ENCODE measurements at places on chromosomes 7 and 10.

DNA sequence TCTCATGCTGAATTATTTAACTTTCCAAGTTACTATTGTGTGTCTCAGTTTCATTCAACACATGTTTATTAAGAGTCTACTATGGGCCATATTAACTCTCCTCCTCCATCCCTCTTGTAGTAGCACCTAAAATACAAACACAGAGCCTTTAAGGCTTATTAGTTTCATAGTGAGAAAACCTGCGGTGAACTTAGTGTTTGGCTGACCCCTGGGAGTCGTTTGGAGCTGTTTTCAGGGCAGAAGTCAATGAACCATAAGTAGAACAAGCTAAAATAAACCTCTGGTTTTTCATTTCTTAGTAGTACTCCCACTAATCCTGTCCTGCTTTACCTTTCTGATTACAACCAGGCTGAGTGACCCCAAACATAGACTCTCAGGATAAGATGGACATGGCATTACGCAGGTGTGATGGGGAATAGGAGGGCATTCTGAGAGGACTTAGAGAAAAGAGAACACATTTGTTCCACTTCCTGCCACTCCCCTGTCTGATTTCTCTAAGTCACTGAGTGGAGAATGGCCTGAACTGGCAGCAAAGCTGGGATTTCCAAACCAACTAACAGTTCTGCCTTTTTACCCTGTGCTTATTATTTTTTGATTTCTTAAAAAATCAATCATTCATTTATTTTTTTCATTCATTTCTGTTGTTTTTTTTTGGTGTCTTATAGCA, 74.5 kb downstream of the LRMDA start:
- no peak for DNase-seq

- DNase-seq, result no peak
These were observed 171.8 kb upstream of the CDK1 start for GRCh38 chr10:60606343-60607080.

- no peak for DNase-seq
These were observed 278.5 kb downstream of the BICC1 start for GRCh38 chr10:58791137-58791536.

DNA sequence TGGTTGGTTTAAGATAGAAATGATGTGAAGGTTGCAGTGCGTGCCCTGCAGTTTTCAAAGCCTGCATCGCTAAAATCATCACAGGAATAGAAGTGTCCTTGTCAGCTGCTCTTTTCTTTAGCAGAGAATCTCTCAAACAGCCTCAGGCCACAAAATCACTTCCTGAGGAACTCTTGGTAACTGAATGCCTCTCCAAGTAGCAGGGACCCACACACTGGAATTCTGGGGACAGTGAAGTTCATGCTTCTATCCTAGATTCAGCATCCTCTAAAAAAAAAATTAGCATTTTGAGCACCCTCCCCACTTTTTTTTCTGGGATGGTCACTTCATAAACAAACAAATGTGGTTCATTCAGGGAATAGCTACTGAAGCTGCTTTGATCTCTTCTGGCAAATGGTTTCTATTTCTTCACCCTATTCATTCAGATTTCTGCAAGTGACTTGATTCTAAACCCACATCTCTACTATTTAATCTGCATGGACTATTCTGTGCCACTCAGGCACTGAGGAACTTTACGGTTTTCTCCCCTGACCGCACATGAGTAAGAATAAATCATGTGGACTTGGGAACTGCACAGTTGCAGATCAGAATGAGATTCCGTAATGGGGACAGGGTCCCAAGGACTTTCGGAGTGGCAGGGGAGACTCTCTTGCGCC, 306.9 kb downstream of the FRMD4A start:
- DNase-seq, result no peak

GRCh38 chr7:44740055-44740454, 8.6 kb upstream of the ZMIZ2 start:
- no peak for DNase-seq

DNA sequence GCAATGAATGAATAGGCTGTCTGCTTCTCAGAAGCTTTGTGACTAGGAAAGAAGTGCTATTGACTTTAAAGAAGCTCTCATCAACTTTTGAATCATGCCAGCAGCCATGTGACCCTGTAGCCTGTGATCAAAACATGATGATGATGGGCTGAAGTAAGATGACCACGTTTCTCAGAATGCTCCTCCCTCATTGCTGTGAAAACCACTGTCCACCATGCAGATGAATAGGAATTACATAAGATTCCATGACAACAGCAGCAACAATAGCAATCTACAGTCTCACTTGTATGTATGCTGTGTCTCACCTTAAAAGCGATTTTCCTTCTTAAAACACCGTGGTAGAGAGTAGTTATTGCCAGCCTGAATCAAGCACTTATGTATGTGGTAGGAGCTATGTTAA, 228.4 kb downstream of the TRIL start:
- DNase-seq, result no peak

- peak; percentile 33 for DNase-seq
These were observed 130.7 kb downstream of the CELF2 start for GRCh38 chr10:11148142-11149028.

- no peak for DNase-seq
These were observed 156.7 kb upstream of the TCF7L2 start for GRCh38 chr10:112793202-112793921.

DNA sequence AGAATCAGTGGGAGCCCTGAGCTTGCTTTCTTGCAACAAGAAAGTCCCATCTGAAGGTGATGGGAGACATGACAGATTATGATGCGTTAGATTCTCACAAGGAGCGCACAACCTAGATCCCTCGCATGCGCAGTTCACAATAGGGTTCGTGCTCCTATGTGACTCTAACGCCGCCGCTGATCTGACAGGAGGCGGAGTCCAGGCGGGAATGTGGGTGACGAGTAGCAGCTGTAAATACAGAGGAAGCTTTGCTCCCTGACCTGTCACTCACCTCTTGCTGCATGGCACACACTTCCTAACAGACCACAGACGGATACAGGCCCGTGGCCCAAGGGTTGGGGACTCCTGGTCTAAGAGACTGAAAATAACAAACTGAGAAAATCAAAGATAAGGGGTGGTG, 1163.4 kb upstream of the AUTS2 start:
- no peak for DNase-seq

- no peak for DNase-seq
These were observed 220.1 kb downstream of the TNS3 start for GRCh38 chr7:47361746-47362215.

DNA sequence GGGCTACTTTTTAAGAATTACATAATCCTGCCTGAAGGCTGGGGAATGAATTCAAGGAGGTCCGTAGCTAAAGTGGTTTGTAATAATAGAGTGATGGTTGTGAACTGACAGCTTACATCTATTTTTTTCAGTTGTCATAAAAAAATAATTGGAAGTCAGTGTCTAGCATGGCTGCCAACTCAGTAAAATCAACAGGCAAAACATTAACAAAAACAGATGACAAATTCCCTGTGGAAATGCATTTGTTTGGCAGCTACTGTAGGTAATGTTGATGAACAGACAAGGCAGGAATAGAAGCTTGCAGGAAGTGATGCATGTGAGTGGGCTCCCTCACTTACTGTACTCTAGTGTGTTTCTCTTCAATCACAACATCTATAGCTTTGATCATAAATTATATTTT, 766.0 kb upstream of the POT1 start:
- no peak for DNase-seq

DNA sequence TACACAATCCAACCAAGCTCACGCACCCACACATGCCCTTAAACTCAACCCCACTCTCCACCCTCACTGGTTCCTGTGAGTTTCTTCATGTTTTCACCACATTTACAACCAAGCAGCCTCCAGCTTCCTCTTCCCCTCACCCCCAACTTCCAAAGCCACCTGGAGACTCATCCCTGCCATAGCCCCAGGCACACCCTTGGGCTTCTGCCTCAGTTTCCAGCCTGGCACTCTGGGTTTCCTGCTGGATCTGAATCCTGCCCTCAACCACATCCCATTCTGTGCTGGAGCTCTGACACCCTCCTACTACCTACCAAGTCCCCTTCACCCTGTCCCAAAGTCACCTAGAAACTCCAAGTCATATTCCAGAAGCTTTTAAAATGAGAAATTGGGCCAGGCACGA, 29.4 kb downstream of the CCDC3 start:
- no peak for DNase-seq

DNA sequence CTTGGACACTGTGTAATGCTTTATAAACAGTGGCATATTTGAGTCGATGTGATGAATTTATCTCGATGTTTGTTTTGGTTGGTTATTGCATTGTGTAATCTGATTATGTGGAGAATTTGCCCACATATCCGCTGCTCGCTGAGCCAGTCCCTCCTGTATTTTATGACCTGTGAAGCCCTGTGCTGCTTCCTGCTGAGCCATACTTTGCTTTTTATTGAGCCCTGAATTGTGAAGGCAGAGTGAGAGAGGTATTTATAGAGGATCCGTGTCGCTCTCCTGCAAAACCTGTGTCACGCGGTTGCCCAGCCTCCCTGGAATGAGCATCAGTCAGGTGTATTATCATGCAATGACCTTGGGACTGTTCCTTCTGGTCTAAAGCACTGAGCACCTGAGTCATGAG, 253.7 kb downstream of the ARHGAP21 start:
- no peak for DNase-seq

GRCh38 chr10:26509307-26509706, 71.2 kb downstream of the APBB1IP start:
- DNase-seq, result no peak

DNA sequence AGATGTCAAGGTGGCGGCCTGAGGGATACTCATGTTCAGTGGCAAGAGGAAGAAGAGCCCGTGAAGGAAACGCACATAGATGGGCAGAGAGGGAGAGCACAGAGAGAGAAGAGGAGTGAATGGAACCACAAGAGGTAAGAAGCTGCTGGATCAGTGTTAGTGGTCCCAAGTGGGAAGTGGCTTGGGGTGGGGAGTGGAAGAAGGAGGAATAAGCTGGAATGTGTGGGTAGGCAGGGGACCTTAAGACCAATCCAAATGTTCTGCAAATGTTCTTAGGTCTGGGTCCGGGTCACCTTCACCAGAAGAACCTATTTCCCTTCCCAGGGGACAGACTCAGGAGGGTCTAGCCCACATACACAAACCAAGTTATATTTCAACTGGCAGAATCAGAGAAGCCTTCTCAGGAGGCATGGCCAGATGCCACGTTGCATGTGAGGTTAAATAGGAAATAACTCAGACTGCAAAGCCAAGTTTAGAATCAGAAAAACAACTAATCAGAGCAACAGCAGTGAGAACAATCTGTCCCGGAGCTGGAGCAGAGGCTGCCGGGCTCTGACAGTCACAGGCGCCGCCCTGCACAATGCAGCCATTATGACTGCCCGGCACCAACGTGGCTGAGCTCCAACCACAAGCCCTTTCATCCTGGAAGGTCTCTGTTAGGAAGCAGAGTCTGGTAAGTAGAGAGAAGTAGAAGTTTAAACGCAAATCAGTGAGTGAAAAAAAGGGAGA, 78.6 kb upstream of the ARMC3 start:
- no peak for DNase-seq

GRCh38 chr10:62058896-62059216, 157.4 kb downstream of the ARID5B start:
- DNase-seq, result no peak
